Non-pigmented ciliary epithelial cell (primary cell): ENCODE measurements at places on chromosomes 6 and 20.

GRCh38 chr6:163474581-163474980 is 60.1 kb downstream of the QKI start:
- no peak for DNase-seq

GRCh38 chr20:7775072-7775471 is 165.2 kb downstream of the HAO1 start:
- DNase-seq, result no peak

GRCh38 chr20:4247898-4248858 is 232.8 kb upstream of the RNF24 start:
- DNase-seq, result no peak

- DNase-seq, result no peak
Observed at GRCh38 chr6:163128324-163128723, 286.2 kb upstream of the QKI start.

DNA sequence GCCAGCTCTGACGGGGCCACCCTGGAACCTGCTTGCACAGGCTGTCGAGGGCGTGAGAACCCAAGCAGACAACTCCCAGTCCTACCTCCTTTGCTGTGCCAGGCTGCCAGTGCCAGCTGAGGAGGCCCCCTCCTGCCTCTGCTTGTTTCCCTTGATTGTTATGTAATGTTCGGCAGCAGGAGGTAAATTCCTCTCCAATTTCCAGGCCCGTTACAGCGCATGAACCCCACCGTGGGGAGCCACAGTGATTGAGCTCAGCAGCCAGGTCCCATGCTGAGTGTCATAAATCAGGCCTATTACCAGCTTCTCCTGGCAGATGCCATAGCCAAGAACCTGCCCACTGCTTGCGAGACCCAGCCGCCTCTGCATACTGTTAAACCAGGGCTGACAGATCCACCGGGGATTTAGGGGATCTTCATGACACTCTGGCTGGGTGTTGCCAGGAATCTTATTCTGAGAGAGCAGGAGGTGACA is 320.5 kb downstream of the DHX35 start:
- no peak for DNase-seq

DNA sequence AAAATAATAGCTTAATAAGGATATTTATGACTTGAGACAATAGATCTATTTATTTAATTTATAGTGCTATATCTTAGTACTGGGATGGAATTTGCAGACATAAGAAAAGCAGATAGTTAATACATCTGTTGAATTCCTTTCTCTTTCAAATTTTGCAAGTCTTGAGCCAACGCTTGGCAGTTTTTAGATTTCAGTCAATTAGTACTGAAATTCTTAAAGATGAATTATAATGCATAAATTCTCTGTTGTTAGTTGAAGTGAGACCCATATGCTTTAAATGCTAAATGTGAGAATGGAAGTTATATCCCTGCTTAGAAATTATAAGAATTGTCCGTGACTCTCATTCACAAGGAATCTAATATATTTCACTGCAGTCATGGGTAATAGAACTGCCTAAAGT is 225.1 kb upstream of the ADGRB3 start:
- no peak for DNase-seq

- no peak for DNase-seq
Observed at GRCh38 chr6:41970436-41970846, 28.8 kb upstream of the CCND3 start.

DNA sequence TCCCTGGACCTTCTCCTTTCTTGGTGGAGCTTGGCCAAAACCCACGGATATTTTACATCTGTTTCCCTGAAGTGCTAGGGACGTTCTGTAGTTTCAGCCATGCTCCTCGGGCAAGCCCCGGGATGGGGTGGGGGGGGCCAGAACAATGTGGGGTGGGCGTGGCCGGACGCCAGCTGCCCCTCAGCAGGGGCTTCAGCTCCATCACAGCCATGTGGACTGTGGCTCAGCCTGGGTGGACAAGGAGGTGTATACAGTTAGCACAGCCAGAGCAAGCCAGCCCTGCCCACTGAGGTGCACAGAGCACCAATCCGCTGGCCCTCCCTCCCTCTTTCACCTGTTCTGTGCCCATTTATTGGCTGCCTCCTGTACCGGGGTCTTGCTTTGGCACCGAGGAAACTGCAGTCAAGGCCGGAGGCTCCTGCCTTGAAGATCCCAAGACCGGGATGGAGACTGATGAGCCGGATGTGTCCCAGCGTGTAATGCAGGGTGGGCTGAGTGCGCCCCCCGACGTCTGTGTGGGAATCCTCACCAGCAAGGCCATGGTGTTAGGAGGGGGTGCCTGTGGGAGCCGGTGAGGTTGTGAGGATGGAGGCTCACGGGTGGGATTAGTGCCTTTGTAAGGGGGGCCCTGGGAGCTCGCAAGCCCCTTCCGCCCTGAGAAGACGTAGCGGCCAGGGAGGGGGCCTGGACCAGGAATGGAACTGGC is 28.0 kb downstream of the FRMD1 start:
- DNase-seq, result no peak
